ENCODE measurements at places on chromosomes 3 and 15.

DNA sequence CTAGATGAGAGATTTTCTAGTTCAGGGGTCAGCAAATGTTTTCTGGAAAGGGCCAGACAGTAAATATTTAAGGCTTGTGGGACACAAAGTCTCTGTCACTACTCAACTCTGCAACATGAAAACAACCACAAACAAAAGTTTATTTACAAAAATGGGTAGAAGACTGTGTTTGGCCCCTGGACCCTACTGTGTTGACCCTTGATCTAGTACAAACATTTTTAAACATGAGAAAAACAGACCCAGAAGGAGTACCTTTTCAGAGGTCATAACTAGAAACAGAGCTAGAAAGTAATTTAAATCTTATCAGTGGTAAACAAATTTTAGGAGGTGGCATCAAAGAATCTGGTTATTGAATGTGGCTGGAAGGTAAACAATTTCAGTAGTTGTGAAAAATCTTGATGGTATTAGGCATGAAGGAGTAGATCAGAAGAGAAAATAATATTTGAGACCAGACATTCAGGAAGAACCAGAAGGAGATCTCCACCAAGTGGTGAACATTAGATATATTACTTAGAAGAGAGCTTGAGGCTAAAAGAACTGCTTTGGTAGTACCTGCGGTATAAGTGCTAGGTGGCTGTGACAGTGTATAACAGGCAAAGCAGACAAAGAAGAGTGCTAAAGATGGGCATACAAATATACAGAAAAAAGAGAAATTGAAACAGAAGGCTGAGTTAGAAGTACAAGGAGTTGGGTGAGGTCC lies 101.7 kb downstream of the NR1I2 start:
- no peak for DNase-seq

DNA sequence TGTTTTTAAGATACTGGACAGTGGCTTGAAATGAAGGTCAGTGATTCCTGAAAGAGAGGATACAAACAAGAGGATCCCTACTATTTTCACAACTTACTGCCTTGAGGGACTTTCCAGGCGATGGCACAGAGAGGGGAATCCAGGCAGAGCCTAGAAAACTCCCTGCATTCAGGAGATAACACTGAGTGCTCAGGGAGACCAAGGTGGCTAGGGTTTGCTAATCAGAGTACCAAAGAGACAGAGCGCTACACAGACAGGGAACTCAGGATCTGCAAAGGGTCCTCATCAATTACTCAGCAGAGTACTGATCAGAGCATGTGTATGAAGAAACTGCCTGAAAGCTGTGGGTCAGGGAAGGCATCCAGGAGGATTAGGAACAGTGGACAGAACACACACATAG lies 11.7 kb upstream of the MRPS22 start:
- DNase-seq, result no peak

DNA sequence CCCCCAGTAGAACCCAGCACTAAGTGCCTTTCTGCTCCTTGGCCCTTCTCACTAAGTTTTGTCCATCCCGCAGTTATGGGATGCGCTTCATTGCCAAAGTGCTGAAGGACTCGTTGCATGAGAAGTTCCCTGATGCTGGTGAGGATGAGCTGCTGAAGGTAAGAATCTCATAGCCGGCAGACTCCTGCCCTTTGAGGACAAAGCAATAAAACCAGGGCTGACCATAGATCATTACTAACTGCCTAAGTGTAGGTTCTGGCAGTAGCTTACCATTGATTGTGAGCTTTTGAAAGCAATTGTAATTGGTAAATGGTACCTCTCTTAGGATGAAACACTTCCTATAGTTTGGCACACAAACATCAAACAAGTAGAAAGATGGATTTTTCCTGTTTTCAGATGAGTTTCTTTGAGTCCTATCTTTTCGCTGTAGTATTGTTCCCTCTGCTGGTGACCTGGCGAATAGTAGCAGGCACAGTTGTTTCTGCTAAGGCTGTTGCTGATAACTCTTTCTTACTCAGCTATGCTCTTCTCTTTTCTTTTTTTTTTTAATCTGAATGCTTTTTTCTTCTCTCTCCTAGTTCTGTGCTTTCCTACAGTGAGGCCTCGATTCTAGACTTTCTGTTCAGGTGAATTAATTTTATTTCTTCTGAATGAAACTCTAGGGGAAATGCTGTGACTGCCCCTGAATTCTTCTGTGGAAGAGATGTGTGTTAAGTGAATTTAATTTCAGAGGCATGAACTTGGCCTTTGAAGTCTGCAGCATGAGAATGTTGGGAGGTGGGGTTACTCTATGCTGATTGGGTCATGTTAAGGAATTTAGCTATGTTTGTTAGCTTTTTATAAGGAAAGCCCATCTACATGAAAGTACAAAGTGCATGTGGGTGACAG lies 47.4 kb upstream of the CRTC3 start:
- DNase-seq, result peak; percentile 64

DNA sequence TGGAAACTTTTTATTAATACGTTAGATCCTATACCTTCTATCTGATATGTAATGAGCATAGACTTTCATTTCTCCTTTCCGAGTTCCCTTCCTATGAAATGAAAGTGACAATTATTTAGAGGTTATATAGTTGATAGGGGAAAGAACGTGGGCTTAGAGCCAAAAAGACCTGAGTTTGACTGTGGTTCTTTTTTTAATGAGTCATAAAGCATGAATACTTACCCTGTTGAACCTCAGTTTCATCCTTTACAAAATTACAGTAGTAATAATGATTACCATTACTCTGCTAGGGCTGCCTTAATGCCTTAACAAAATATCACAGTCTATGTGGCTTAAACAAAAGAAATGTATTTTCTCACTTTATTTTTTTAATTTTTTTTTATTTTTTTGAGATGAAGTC lies 75.9 kb downstream of the AGBL1 start:
- DNase-seq, result no peak

DNA sequence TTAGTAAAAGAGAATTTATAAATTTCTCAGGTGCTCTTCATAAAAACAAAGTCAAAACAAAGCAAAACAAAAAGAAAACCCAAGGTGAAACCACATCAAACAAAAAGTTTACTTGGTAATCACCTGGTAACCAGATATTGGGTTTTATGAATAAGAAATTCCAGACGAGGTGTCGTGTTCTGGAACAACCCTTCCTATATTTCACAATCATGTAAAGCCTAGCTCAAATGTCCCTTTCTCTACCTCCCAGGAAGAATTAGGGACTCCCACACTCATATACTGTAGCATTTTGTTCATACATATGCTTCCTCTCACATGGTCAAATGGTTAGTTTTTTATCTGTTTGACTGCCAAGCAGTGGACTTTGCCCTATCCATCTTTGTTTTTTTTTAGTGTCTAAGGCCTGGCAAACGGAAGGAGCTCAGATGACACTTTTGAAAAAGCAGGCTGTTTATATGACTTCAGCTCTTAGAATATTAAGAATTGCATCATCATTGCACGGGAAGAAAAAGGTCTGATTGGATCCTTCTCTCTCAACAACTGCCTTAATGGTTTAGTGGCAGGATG lies 326.7 kb upstream of the TBL1XR1 start:
- DNase-seq, result peak; percentile 57

- no peak for DNase-seq
These were observed 37.5 kb downstream of the ZNF710 start for GRCh38 chr15:90038632-90039095.

DNA sequence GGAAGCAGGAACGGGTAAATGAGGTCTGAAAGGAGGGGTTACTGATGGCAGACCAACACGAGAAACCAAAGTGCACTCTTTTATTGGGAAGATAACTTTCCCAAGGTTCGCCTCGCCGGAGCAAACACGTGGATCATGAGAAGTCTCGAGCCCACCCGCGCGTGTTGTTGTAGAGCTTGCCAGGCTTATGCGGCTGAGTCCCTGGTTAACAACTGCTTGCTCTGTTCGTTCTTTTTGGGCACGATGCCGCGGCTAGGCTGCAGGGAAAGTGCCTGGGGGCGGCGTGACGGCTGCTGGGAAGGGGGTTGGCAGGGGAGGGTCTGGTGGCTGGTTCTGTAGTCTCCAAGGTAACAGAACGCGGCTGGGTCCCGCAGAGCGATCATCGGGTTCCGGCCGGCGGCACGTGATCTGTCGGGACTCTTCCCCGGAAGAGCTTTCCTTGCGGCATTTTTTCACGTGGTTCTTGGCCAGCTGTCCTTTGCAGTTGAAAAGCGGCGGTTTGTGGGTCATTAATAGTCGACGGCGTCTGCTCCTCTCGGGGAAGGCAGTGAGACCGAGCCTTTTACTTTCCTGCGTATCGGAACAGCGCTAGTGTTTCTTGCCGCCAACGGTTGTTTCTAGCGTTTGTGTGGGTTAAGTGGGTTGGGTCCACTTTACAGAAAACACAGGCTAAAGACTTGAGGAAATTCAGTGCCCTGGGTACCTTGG lies 1.5 kb downstream of the MGA start:
- peak; percentile 92 for DNase-seq

GRCh38 chr3:38648024-38648658 lies 1.3 kb downstream of the SCN5A start:
- DNase-seq, result no peak

DNA sequence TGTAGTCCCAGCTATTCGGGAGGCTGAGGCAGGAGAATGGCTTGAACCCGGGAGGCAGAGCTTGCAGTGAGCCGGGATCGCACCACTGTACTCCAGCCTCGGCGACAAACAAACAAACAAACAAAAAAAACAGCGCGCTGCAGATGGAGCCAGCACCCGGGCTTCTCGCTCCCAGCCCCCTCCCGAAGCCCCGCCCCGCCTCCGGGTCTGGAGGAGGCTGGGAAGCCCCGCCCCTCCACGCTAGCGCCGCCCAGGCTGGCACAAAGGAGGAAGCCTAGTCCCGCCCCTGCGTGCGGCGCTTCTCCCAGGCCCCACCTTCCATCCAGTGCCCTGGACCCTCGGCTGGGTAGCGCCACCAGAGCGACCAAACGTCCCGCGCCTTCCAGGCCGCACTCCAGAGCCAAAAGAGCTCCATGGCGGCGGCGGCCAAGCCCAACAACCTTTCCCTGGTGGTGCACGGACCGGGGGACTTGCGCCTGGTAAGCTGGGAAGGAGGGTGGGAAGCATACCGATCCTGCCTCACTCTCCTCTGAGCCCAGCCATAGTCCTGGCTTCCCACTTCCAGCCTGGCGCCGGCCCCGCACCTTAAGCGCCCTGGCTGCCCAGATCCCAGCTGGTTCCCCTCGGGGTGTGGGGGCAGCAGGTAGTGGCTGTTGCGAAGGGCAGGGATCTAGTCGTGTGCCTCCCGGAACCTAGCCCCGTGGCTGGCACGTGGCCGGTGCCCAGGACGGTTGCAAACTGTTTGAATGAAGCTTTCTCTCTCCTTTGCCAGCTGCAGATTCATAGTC lies at the start of gene SORD:
SORD (plus strand) TSS at position 325 of the 788 bp plus-strand sequence; CDS start at position 414, 89 bp downstream.
- peak; percentile 91 for DNase-seq

- DNase-seq, result peak; percentile 32
These were observed 21.5 kb downstream of the AGTR1 start for GRCh38 chr3:148718982-148719862.

DNA sequence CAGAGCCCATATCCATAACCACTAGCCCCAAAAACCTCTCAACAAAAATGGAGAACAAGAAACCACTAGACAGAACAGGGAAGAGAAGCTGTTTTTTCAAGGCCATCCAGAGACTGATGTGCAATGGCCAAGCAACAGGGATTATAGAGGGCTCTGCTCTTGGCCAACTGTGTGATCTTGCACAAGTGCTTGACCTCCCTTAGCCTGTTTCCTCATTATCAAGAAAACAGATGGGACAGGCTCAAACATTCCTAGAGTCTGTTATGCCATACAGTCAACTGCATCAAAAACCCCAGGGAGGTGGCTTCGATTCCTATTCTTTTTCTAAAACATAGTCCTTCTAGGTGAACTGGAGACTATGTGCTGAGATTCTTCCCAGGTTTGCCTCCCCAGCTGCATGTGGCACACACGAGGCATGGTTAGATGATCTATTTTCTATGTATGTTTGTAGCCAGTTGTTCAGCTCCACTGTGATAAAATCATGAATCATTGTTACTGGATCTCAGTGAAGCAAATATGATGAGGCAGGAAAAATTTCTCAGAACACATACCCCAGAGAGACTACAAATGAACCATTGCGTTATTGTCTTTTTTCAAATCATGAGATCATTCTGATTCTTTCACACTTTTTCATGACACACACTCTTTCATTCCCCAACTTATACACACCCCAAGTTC lies 132.9 kb upstream of the TGFBR2 start:
- DNase-seq, result peak; percentile 78

DNA sequence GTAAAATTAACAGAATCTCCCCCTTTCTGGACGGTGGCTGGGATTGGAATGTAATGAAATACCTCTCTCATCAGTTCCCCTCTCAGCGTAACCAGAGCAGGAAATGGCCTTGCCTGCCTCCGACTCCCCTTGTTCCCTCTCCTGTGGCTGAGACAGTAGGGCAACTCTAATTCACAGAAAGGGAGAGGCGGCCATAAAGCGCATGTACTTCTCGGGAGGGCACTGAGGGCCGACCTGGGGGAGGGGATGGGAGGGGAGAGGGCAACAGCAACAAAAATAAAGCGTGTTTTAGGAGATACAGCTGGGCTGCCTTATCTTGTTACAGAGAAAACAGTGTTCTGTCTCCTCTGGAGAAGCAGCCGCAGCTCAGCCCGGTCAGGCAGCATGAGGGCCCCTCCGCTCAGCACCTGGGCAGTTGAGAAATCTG lies 783.3 kb upstream of the ARRDC4 start:
- DNase-seq, result no peak

DNA sequence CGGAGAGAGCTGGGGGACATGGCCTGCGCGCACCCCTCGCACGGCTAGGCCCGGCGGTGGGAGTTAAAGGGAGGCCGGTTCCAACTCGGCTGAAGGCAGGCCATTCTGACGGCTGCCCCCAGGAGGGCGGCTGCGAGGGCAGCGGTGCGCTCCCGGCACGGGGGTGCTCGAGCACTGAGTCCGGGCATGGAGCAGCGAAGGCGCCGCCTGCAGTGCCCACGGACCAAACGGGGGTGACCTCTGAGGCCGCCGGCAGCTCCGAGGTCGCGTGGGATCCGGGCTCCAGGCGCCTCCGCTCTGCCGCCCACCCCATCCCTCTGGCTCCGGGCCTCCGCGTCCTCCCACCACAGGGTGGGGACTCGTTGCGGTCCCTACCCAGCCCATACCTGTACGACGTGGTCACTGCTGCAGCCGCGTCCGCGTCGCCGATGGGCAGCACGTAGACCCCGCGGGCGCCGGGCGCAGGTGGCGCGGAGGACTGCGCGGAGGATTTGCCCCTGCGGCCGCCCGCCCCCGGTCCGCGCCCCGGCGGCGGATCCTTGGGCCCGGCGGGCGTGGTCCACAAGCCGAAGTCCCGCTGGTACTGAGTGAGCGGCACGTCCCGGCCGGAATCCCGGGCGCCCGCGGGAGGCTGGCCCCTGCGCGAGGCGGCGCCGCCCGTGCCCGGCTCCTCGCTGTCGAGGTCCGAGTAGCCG lies 469 bp downstream of the MAP6D1 start:
- DNase-seq, result peak; percentile 22

- no peak for DNase-seq
These were observed 836.1 kb upstream of the CFAP20DC start for GRCh38 chr3:59885899-59886400.
